ENCODE measurements at places on chromosomes 6 and 20.

- DNase-seq: peak; percentile 33
Measured at GRCh38 chr6:154995254-154996015, at the start of gene TIAM2. TSS of gene TIAM2 (plus strand) at chr6:154995315. CDS start at chr6:155129224, 133,909 bp downstream.

GRCh38 chr6:168479421-168479820 is 38.4 kb downstream of the SMOC2 start:
- DNase-seq: no peak

GRCh38 chr6:159376516-159377158 is 207.4 kb downstream of the FNDC1 start:
- no peak for DNase-seq

DNA sequence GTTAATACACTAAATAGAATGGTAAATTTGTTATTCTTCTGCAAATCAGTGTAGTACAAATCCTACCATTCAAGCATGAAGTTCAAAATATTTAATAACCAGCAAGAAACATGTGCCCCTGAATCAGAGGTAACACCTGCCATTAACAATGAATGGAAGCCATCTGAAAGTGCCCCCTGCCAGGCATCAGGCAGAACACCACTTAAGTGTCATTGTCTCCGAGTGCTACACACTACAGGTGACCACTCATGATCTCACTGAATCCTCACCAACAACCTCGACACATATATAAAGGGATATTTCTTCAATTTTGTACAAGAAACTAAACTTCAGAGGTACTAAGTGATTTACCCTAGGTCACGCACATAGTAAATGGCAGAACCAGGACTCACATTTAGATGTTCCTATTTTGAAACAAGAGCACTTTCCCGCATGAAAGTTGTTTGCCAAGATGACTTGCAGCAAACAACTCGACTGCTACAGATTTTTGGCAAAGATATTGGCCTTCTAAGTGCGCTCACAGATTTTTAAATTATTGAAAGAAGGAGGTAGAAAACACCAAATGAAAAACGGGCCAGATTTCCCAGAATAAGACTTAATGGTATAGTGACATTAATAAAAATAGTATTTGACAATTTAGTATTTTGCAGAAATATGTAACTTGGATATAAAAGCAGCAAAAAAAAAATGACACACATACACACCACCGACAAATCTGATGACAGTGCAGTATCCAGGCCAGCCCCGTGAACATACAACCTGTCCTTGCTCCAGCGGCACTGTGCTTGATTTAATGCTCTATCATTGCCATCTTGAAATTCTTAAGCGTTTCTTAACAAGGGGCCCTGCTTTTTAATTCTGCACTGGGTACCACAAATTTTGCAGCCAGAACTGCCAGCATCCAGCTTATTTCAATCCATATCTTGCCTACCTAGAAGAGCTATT is 274.5 kb downstream of the ALDH8A1 start:
- DNase-seq: no peak

- no peak for DNase-seq
Measured at GRCh38 chr20:12049125-12049524, 131.4 kb downstream of the BTBD3 start.

GRCh38 chr6:158514176-158514575 is 45.7 kb upstream of the TMEM181 start:
- no peak for DNase-seq

DNA sequence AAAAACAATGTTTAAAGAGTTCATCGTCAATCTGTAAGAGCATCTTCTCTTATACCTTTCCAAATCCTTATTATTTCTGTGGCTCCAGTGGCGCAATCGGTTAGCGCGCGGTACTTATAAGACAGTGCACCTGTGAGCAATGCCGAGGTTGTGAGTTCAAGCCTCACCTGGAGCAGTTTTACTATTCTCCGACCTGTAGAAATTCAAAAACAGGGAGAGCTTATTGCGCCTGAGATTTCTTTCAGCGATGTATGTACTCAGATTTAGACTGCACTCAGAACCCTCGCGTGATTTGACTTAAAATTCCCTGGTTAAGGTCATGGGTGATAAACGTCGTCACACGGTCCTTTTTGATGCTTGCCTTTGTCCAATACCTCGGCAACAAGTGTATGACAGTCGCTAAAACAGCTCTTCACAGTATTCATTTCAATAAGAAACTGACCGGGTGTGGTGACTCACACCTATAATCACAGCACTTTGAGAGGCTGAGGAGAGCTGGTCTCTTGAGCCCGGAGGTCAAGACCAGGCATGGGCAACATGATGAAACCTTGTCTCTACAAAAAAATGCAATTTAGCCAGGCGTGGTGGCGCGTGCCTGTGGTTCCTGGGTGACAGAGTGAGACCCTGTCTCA is 11.9 kb downstream of the GPX5 start:
- DNase-seq: no peak

Data from stimulated activated CD4-positive, alpha-beta T cell treated with anti-CD3 and anti-CD28 coated beads, Interleukin-1b, Interleukin-23, amount 100 ng/mL, for 4 hours (primary cell).